Amniotic epithelial cell (primary cell): ENCODE measurements at places on chromosomes 6 and 20.
A peak's percentile ranks its signal among the peaks of the same experiment; 100 is the strongest.

DNA sequence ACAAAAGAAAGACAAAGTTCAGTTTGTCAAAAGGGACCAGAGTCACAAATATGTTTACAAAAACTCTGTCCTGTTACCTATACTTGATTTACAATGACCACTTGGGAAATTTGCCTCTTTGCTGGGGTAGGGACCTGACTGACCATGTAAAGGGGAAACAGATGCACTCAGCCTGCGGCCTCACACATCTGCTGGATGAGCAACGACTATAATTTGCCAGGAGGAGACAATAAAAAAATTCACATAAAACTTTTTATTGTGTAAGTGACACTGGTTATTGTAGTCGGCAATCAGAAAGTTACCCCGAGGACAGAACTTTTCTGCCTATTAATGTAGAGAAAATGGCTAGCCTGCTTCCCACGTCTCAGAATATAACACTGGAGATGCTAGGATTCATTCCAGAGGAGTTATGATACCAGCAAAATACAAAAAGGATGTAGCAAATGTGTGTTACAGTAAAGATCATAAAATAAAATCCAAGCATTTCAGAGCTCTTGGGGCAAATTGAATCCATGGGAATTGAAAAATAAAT, 415.4 kb upstream of the SPTLC3 start:
- no peak for DNase-seq

DNA sequence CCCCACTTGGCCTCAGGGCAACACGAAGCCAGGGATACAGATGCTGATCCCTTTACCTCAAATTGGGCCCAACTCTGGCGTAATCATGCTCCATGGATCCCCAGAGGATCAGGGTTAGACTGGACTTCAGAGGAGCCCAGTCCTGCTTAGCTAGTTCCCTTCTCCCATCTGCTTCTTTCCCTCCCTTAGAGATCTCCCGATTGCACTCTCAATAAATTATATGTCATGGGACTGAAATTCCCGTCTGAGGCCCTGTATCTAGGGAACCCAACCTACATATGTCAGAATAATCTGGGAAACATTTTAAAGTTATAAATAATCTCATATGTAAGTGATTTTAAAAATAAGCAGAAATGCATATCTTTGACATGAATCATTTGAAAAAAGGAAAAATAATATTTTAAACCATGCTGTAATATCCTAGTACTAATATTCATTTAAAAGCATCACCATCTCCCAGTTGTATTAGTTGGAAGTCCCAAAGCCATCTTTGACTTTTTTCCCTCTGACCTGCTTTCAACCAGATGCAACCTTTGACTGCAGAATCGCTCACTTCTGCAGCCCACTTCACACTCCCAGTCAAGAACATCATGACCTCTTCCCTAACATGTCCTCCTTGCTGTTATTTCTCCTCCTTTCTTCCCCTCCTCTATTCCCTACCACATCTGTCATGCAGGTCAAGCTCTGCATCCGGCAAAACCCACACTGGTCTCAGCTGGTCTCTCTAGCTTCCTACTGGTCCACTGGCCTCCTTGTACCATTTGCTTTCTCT, 393.6 kb downstream of the BTBD3 start:
- DNase-seq = no peak

GRCh38 chr6:90478278-90478677, 108.6 kb downstream of the MAP3K7 start:
- DNase-seq = no peak

DNA sequence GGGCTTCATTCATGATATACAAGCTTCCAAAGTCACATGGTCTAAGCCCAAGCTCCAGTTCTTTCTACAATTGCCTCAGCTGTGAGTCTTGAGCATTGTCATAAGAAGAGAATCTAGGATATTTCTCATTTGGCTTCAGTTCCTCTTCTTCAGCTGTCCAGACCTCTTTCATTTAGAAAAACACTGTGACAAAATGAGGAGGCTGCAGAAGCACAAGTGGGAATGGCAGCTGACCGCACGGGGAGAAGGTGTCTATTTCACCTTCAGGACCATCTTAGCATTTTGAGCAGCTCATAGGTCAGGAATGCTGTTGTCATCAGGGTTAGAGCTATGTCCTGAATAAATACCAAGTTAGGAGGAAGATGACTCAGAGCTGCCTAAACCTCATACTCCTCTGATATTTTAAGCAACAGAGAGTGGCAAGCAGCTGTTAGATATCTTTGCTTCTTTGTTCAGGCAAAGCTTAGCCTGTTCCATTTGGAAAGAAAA, 390.1 kb upstream of the CITED2 start:
- DNase-seq = peak; percentile 94

GRCh38 chr6:85641522-85641896, 1.2 kb downstream of the SYNCRIP start:
- DNase-seq = no peak

GRCh38 chr20:56289652-56290051, 41.1 kb downstream of the MC3R start:
- peak; percentile 49 for DNase-seq

DNA sequence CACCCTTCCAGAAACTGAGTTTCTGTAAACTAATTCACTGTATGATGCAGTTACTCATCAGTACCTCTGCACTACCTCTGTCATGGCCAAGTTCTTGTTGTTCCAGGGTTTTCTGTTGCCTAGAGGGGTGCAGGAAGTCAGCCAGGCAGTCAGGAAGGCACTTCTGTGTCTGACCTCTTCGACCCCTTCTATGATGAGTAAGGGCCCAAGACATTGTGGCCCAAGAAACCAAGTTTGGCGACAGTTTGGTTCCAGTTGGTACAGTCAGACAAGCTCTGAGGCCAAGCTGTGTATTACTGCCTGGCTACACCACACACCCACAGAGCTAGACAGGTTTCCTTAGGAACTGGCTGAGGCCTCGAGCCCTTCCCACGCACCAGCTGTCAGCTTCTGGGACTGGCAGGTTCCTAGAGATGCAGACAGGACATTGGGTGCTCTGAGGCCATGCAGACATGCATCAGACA, 41.2 kb downstream of the TRAF3IP2 start:
- peak; percentile 76 for DNase-seq

DNA sequence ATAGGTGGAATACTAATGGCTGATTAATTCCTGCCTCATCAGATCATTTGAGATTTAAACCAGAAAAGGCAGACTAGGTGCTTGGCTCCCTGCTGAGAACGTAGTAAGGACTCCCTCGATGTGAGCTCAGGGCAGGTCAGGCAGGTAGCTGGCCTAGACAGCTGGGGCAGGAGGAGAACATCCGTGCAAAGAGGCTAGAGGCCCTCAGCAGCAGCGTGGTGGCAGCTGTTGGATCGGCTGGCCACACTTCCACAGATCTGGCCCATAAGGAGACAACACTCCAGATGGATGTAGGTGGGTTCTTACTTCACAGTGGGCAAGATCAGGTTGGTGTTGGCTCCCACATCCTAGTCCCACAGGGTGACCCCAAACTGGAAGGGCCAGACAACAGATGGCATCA, 38.5 kb downstream of the EYA2 start:
- DNase-seq = no peak

DNA sequence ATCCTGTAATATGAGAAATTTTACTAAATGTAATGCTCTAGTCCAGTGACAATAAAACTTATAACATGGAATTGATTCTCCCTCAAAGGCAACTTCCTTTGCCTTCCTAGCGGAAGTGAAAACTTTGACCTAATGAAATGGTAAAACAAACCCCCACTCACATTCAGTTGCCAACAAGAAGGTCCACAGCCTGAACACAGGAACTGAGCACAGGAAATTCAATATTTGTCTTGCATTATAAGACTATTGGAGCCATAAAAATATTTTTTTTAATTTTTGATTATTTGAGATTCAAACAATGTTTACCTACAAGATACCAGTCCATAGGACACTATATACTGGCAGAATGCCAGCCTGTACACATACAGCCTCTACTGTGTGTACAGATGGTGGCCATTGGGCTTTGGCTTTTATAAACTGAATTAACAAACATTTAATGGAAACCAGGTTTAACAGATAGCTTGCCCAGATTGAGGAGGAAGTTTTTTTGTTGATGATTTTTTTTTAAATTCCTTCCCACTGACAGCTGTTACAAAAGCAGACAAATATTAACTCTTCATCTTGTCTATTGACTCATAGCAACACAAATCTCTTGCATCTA, 481.5 kb upstream of the JAG1 start:
- no peak for DNase-seq

DNA sequence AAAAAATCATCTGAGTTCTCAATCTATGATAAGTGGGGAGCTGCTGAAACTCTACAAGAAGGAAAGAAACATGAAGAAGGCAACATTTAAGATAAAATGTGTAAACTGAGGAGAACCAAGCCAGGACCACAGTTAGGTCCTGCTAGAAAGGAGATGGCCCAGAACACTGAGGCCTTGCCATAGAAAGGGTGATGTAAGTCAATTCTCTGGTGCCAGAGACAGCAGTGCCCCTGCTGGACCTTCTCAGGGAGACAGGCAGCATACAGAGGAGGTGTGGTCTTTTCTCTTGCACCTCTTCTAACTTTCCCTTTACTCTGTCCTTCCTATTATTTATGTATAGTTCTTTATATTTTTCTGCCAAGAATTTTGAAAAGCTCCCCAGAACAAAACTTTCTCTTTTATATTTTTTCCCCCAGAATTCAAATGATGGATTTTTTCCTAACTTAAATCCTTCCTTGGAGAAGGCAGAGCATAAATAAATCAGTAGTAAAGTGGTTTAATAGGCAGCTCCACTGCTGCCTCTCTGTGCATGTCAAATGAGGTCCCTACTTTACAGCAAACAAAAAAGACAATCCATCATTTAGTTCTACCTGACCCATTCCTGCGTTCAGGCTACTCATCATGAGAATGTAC, 9.0 kb downstream of the UQCC2 start:
- peak; percentile 63 for DNase-seq

DNA sequence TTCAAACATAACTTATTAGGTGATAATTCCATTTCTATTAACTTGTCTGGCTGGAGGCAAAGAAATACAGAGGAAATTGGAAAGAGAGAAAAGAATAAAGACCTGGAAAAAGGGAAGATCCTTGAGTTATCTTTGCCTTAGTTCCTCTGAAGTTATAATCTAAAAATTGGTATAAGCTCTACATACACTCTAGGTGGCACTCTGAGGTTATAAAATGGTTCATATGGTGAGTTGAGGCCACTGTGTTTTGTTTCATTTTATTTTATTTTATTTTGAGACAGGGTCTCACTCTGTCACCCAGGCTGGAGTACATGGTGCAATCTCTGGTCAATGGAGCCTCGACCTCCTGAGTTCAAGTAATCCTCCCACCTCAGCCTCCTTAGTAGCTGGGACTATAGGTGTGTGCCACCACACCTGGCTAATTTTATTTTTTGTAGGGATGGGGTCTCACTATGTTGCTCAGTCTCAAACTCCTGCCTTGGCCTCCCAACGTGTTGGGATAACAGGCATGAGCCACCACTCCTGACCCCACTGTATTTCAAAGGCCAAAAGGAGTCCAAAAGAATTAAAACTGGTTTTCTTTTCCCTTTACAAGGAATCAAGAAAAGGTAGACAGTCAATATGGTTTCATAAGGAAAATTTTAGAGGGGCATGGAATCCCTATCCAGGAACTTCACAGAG, 19.4 kb downstream of the GPX6 start:
- DNase-seq = peak; percentile 9

- no peak for DNase-seq
These were observed 14.4 kb downstream of the CYB5R4 start for GRCh38 chr6:83873869-83874268.

DNA sequence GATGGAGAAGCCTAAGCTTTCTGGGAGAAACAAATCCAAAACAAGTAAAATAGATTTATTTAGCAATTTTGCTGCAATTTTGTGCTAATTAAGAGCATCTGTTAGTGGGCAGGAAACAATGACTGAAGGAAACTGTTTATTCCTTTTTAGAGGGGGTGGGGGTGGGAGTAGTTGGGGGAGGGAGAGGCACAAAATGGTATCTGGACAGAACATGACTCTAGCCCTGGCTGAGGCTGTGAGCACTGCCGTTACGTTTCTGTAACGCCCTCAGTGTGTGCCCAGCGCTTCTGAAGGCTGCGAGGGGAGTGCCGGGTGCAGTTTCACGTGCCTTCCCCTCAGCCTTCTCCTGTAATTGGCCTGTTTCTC, 28.8 kb downstream of the METTL24 start:
- DNase-seq = no peak

- DNase-seq = peak; percentile 91
These were observed 10.2 kb downstream of the RPRD1B start for GRCh38 chr20:38043512-38044300.

GRCh38 chr20:2740702-2741101, 48.1 kb downstream of the EBF4 start:
- no peak for DNase-seq

- DNase-seq = no peak
These were observed 46.8 kb downstream of the DSTN start for GRCh38 chr20:17616480-17617211.

GRCh38 chr6:22800451-22800850, 231.1 kb downstream of the HDGFL1 start:
- no peak for DNase-seq

- peak; percentile 71 for DNase-seq
These were observed 22.4 kb downstream of the ZNF311 start for GRCh38 chr6:28982476-28983266.

GRCh38 chr20:25052255-25053194, 5.4 kb downstream of the ACSS1 start:
- peak; percentile 16 for DNase-seq

DNA sequence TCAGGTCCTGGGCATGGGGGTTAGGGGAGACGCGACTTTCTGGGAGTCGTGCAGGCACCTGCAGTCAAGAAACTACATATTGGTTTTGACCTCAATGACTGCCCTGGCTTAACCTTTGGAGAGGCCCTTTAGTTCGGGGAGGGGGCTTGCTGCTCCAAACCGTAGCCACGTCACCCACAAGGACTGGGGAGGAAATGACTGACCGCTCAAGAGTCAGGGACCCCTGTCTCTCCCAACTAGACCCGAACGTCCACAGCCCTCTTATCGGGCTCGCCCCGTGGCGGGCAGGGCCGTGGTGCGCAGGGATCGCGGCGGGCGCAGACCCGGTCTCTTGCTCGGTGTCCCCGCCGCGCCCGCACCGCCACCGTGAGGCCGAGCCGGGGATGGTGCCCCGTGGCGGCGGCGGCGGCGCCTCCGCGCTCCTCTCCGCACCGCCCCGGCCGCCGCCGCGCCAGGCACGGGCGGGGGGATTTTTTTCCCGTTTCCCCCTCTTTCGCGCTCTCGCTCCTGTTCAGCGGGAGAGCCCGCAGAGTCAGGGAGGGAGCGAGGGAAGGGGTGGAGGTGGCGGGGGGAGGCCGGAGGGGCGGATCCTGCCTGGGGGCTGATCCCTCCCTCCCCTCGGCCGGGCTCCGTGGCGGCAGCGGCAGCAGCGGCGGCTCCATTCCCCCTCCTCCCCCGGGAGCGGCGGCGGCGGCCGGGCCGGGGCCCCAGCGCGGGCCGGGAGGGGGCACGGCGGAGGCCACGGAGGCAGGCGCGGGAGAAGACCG, at the start of gene BRPF3:
TSS of gene BRPF3 (plus strand) at position 632 of the 767 bp plus-strand sequence. CDS start 3,579 bp downstream, outside the sequence.
- DNase-seq = peak; percentile 71

- DNase-seq = no peak
These were observed 53.9 kb downstream of the IGF2R start for GRCh38 chr6:160022793-160023192.

- DNase-seq = no peak
These were observed 1.4 kb downstream of the LTA start for GRCh38 chr6:31573239-31574105.
